Anterior cingulate cortex (tissue), 58 donors: ENCODE measurements at places on chromosomes 7 and 10.

- no peak for DNase-seq
Measured at GRCh38 chr7:98836811-98837629, 32.8 kb downstream of the TMEM130 start.

- DNase-seq = no peak
Measured at GRCh38 chr7:86226191-86226590, 417.5 kb upstream of the GRM3 start.

- no peak for DNase-seq
Measured at GRCh38 chr7:30543813-30544525, 39.3 kb upstream of the GGCT start.

DNA sequence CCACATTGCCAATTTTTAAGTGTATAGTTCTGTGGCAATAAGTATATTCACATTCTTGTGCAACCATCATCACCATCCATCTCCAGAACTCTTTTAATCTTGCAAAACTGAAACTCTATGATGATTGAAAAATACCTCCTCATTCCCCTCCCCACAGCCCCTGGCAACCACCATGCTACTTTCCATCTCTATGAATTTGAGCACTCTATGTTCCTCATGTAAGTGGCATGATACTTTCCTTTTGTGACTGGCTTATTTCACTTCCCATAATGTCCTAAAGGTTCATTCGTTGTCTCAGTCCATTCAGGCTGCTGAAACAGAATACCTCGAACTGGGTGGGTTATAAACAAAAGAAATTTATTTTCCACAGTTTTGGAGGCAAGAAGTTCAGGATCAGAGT lies 23.4 kb upstream of the EGR2 start:
- no peak for DNase-seq

GRCh38 chr10:131750171-131750895 lies 150.5 kb upstream of the PPP2R2D start:
- no peak for DNase-seq

- no peak for DNase-seq
Measured at GRCh38 chr7:115572111-115572510, 458.5 kb downstream of the TFEC start.

DNA sequence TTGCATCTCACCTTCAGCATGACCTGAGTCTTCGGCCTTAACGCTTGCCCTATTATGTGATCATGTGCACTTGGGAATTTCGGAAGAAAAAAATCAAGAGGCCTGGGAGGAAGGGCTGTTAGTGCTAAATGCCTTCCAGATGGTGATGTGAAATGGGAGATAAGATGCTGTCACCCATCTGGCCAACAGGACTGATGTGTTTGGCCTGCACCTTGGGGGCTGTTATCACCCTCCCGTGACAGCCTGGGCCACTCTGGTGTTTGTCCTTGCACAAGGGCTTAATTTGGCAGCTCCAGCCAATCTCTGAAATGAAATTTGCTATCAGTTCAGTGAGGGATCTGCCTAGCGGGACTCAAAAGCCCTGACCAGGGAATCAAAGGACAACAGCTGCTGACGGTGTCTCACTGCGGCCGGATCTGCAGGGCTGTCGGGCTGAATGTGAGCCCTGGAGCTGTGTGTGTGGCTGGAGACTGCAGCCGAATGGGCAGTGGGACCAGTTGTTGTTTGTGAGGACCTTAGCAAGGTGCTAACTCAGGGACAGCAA lies 131.4 kb upstream of the BTBD16 start:
- DNase-seq = no peak

- DNase-seq = no peak
Measured at GRCh38 chr7:122262246-122262645, 42.3 kb downstream of the FEZF1 start.

DNA sequence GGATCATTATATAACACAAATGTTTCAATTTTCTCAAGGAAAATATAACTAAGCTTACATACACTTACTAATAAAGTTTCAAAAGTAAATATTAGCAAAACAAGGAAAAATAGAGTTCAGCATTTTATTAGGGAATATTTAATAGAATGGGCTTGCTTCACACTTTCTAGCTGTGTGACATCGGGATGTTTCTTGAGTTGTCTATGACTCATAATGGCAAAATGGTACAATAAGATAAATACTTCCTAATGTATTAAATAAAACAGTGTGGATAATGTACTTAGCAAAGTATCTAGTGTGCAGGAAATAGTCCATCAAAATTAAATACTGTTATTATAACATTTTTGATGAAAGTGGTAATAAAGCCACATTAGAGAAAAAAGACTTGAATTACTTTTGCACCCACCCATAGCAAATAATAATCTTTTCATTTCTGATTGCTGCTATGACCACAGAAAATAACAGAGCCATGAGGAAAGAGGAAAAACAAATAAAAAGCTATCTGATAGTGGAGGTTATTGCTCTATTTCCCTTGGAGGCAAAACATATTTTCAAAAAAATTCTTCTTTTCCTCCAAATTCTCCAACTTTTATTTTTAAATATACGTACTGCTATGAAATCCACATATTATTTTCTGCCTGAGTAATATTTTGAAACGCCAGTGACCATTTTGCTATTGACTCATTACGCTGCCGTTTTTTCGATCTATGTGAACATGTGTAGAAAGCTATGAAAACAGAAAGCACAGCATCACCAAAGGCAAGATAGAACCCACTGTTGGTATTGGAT lies 272.9 kb upstream of the KLF6 start:
- no peak for DNase-seq

- no peak for DNase-seq
Measured at GRCh38 chr10:128161031-128161430, 34.8 kb upstream of the MKI67 start.

- DNase-seq = peak; percentile 71
Measured at GRCh38 chr7:28958235-28958979, at the start of gene TRIL. TRIL (minus strand) TSS chr7:28958330; CDS start chr7:28958046, 284 bp downstream.
